ENCODE measurements at places on chromosomes 3 and 15.

GRCh38 chr3:37887062-37887461 is 25.4 kb downstream of the CTDSPL start:
- no peak for DNase-seq

GRCh38 chr15:37107071-37107743 is 6.9 kb upstream of the MEIS2 start:
- DNase-seq = no peak

- no peak for DNase-seq
These were observed 346.4 kb upstream of the KCNMB2 start for GRCh38 chr3:178189854-178190253.

GRCh38 chr3:14810070-14810791 is 8.5 kb upstream of the FGD5 start:
- no peak for DNase-seq

GRCh38 chr15:70474471-70475406 is 288.6 kb downstream of the UACA start:
- DNase-seq = no peak

- DNase-seq = no peak
These were observed 79.7 kb downstream of the BDH1 start for GRCh38 chr3:197475997-197476525.

DNA sequence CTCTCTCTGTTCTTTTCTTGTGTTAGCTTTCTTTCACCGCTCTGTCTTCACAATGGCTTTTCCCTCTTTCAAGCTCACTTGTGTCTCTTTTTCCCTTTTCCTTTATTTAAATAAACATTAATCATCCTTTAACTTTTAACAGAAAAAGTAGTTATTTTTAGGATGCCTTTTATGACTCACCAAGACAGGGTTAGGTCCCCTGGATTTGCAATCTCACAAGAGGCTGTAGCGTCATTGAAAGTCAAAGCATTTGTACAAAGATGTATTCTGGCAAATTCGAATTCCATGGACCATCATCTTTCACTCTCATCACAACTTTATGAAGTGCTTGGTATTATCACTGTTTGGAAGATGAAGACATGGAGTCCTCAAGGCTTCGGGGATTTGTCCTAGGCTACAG is 34.8 kb upstream of the MCTP2 start:
- no peak for DNase-seq

DNA sequence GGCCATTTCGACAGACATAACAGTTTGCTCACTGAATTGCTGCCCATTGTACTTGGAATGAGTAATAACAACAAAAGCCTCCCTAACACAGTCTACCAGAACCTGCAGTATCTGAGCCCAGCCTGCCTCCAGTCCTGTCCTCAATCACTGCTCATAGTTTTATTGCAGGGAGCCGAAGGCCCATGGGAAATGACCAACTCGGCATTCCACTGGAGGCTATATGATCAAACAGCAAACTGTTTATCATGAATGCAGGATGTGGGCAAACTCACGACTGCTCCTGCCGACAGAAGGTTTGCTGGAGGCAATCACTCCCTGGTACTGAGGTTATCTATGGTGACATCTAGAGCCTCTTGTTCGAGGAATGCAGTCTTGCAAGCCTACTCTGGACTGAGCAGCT is 46.3 kb downstream of the LSM3 start:
- no peak for DNase-seq

DNA sequence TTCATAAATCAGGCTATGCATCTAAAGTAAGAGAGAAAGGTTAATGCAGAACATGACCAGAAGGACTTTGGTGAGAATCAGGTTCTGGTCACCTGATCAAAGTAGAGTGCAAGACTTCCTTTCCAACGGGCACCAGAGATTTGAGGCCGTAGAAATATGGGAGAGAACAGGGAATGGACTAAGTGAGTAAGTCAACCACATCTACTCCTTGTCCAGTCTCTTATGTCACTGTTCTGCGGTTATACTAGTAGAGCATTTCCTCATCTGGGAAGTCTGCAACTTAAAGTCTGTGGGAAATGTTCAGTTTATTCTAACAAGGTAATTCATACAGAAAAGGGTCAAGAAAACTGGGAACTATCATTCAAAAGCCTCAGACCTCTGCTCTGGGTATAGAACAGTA is 232.8 kb downstream of the CPNE4 start:
- no peak for DNase-seq

DNA sequence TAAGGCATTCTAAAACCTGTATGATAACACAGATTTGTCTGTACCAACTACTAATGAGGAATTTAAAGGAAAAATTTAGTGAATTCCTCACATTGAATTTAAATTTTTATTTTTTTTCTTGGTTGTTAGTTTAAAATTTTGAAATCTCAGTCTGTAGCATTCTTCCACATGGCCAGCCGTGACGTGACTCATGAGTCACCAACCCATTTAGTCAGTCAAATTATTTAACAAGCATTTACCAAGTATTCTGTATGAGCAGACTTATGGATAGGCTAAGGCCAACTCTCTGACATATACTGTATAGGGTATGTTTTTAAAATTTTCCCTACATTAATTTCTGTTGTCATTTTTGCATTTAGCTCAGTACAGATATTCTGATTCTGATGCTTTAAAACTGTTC is 112.9 kb downstream of the CNTN4 start:
- no peak for DNase-seq

GRCh38 chr3:138675393-138675792 is 66.8 kb downstream of the FAIM start:
- DNase-seq = no peak
